ENCODE measurements at places on chromosomes 6 and 20.

DNA sequence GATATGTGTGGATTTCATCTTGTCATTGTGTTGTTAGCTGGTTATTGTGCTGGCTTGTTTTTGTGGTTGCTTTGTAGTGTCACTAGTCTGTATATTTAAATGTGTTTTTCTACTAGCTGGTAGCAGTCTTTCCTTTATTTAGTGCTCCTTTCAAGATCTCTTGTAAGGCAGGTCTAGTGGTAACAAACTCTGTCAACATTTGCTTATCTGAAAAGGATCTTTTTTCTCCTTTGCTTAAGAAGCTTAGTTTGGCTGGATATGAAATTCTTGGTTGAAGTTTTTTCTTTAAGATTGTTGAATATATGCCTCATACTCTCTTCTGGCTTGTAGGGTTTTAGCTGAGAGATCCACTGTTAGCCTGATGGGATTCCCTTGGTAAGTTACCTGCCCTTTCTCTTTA is 32.7 kb upstream of the TFB1M start:
- no peak for DNase-seq

- DNase-seq, result no peak
These were observed 20.5 kb upstream of the CDKN1A start for GRCh38 chr6:36657942-36658544.

GRCh38 chr6:134173936-134174671 is 121.7 kb upstream of the SLC2A12 start:
- DNase-seq, result peak; percentile 75

DNA sequence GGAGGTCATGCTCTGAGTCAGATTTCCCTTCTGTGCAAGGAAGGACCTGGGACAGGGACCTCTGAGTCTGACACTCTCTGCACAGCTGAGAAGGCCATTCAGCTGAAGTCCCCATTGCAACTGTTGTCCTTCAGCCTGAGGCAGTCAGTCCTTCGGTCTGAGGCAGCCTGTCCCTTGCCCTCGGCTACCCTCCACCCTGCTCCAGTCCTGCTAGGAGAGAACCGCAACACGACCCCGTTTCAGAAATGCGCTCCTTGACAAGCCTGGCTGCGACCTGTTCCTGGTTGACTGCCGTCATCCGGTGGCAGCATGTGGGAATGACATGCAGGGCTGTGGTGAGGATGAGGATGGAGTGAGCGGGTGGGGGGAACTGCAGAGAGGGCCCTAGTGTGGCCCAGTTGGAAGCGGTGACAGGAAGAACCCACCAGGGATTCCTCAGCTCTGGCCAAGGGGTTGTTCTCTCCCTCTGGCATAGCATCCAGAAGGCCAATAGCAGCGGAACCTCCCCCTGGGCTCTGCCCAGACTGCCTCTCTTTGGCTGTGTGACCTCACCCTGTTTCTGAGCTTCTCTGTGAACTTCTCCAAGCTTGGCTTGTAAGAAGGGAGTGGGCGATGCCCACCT is 40.3 kb upstream of the ANGPT4 start:
- DNase-seq, result peak; percentile 46

GRCh38 chr20:17854307-17854903 is 114.2 kb downstream of the SNX5 start:
- DNase-seq, result peak; percentile 37

DNA sequence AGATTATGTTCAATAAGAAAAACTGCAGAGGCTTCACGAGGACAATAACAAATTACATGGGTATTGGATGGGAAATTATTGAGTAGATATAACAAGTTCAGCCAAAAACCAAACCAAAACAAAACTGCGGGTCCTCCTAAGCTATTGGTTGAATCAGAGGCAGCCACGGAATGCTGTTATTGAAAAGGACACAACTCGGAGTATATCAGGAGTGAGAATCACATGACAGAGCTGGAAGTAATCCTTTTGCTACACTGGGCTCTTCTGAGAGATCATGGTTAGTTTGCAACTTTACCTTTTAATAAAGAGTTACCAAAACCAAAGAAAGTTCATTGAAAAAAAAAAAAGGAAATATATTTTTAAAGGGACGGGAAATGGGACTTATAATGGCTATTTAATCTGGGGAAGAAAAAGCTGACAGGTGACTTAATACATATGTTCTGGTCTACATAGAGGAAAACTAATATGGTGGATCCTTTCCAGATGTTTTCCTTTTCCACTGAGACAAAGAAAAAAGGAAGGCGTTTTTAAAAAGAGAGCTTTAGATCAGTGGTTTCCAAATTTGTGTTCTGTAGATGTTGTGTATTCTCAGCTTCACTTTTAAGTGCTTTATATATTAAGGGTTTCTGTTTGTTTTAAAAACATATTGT is 6.9 kb upstream of the CITED2 start:
- DNase-seq, result no peak
